CD4-positive, alpha-beta T cell treated with Interleukin-6 at 100 ng/mL for 8 hours (primary cell): ENCODE measurements at places on chromosomes 11 and 22.

DNA sequence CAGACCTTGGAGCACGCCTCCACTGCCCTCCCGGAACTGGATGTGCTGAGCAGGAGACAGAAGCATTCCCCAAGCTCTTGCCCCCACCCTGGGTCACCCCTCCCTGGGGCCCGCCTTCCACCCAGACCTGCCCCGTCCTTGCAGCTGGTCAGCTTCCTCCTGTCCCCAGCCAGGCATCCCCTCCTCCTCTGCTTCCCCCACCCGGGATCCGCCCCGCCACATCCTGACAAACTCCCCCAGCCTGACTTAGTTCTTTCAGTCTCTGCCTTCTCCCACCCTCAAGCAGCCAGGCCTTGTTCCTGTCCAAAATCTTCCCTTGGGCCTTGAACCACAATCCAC is 1.1 kb upstream of the PLXNB2 start:
- no peak for DNase-seq

DNA sequence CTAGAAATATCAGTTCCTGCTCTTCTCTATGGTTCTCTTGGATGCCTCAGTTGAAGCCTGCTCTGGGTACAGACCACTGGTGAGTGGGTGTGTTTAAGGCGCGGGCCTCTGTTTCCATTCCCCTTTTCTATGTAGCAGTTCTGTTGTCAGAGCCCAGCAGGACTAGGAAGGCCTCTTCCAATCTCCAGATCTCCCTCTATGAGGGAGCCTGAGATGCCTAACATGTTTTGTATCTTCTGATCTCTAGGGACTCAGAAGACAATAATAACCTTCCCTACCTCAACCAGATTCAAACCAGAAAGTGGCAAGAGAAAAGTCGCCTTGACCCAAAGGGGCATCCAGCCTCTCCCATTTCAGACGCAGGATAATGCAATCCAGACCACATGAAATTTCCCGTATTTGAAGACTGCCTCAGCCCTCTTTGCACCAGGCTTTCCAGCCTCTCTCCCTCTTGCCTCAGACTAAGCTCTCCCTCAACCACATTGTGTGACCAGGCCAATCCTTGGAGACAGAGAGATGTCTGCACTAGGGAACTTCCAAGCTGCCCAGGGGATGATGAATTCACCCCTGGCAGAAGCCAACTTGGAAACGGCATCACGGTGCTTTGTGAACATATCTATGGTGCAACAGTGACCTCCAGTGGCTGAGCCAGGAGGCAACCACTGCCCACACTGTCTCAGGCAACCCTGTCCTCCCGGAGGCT is 150.1 kb upstream of the UBASH3B start:
- DNase-seq, result peak; percentile 16

DNA sequence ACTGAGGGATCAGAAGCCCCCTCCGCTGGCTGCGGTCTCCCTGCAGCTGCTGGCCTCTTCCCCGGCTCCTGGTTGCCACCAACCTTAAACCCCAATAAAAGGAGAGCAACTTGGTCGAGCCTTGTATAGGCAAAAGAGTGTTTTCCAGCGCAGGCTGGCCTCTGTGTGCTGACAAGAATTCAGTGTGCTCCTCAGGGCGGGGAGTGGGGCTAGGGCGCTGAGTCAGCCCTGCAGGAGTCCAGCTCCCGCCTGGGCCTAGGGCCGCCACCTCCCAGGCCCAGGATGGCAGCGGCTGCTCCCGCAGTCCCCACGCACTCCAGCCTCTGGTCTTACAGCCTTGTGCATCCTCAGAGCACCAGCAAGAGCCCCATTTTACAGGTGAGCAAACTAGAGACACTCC is at the start of gene SHISAL1:
TSS of gene SHISAL1 (minus strand) at position 186 of the 400 bp plus-strand sequence. CDS start 12,006 bp downstream, outside the sequence.
- DNase-seq, result no peak

- no peak for DNase-seq
Measured at GRCh38 chr22:50676180-50676636, 3.6 kb downstream of the SHANK3 start.

DNA sequence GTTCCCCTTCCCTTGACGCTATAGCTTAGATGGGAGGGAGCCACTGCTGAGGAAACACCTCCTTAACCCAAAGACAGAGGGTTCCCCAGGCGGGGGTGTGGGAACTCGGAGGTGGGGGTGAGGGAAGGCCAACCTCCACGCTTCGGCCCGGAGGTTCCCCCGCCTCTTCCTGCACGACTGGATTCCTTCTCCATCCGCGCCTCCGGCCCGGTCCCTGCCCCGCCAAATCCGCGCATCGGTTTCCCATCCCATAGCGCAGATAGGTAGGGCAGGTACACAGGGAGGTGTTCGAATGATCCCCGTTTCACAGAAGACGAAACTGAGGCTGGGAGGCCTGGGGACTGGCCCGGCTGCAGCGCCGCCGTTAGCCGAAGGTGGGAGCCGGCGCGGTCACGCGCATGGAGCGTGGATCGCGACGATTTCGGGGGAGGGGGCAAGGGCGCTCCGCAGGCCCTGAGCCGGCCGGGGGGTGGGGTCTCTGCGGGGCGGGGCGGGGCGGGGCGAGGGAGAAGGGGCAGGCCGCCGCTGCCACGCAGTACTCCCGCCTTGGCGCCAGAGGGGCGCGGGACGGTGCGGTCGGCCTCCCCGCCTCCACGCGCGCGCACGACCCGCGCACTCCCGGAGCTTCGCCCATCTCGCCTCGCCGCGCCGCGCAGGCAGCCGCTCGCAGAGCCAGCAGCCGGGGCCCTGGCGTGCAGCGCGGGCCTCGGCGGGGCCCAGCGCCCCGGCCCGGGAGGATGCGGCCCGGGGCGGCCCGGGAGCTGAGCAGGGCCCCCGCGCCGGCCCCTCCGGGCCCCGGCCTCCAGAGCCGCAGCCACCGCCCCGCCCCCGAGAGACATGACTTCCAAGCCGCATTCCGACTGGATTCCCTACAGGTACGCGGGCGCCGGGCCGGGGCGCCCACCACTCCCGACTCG is at the start of gene TUB:
TSS of gene TUB (plus strand) at position 538 of the 917 bp plus-strand sequence. CDS start at position 838, 300 bp downstream.
- DNase-seq, result no peak

- no peak for DNase-seq
Measured at GRCh38 chr11:72604256-72604655, 70.0 kb downstream of the PDE2A start.

DNA sequence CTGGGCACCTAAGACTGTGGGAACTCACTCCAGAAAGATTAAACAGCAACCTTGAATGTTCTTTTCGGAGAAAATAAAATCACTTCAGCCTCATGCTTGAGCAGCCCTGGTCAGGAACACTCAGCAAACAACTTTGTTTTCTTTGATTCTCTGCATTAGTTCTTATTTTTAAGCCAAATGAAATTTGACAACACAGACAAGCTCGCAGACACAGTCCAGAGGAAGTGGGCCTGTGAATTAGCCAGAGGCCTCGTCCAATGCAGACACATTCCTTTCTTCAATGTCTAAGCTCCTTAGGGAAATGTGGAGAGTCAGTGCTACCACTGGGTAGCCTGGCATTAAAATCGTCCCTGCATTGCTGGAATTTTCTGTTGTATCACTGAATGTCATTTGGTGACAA is 62.9 kb upstream of the CSNK2A3 start:
- DNase-seq, result no peak

- DNase-seq, result no peak
Measured at GRCh38 chr11:93225662-93226061, 27.9 kb upstream of the SLC36A4 start.

GRCh38 chr22:24550902-24551435 is 4.0 kb downstream of the GUCD1 start:
- no peak for DNase-seq

DNA sequence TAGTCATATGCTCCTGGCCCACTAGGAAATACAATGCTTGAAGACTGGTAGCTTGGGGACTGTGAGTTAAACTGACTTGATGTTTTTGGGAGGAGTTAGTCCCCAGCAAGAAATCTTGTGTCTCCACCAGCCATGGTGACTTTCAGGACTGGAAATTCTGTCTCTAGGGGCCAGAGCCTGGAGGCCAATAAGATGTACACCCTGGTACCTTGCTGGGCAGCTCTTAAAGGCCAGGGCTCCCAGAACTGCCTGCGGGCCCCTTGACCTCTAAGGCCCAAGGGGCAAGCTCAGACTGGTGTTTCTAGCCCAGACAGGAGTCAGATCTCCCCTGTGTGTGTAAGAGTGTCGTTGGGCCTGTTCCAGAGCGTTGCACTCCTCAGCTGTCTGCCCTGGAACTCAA is 128.7 kb upstream of the C11orf58 start:
- no peak for DNase-seq

- no peak for DNase-seq
Measured at GRCh38 chr11:18578975-18579598, 9.4 kb downstream of the UEVLD start.

GRCh38 chr22:31490496-31490925 is 869 bp upstream of the EIF4ENIF1 start:
- DNase-seq, result peak; percentile 64

GRCh38 chr11:68692115-68692514 is 7.8 kb downstream of the GAL start:
- DNase-seq, result no peak

- no peak for DNase-seq
Measured at GRCh38 chr11:2444821-2445745, at the start of gene KCNQ1. TSS of gene KCNQ1 (plus strand) at chr11:2445008. CDS start at chr11:2445099, 91 bp downstream.

DNA sequence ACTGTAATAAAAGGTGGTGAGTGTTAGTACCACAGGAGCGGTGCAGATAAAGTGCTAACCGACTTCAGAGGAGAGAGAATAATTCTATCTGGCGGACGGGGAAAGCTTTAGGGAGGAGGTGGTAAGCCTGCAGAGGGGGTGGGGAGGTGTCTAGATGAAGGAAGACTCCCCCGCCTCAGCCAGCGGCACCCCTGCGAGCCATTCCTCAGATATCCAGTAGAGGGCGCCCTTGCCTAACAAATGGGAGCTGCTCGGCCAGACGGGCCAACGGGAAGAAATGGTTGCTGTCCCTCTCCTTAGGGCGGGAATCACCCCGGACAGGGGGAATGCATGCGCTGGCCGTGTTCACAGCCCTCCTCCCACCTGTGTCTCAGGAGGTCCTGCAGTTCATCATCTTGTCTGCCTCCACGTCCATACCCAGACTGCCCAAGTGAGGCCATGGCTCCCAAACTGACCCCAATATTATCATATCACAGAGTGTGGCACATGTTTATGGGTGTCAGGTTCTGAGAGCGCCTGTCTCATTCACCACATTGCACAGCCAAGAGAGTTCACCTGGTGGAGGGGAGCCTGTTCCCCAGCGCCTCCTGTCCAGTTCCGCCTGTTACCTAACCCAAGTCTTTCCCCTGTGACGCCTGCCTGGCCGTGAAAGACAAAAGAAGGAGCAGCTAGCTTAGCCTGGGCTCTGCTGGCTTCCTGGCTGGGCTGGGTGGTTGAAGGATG is 85.5 kb downstream of the ST3GAL4 start:
- peak; percentile 58 for DNase-seq

- DNase-seq, result no peak
Measured at GRCh38 chr11:106021181-106021966, 666 bp downstream of the MSANTD4 start.

- no peak for DNase-seq
Measured at GRCh38 chr11:69400140-69400539, 81.3 kb upstream of the LINC01488 start.

GRCh38 chr22:29870574-29870973 is 12.4 kb upstream of the MTMR3 start:
- peak; percentile 18 for DNase-seq

DNA sequence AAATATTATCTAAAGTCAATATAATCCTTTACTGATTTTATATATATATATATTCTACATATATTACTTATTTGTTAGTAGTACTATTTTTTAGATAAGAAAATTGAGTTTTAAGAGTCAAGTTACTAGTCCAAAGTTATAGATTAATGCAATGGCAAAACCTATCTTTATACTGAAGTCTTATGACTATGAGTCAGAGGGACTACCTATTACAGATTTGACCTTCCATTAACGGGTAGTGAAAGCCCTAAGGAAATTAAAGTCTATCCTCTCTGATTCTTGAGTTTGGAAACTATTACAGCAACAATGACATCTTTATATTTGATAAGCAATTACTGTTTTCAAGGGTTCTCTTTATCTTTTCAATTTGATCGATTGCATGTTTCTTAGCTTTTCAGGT is 315.8 kb downstream of the CASP12 start:
- DNase-seq, result no peak

GRCh38 chr11:20172721-20173447 is 12.6 kb upstream of the DBX1 start:
- no peak for DNase-seq

- DNase-seq, result peak; percentile 16
Measured at GRCh38 chr11:12362857-12363256, 14.5 kb upstream of the PARVA start.

DNA sequence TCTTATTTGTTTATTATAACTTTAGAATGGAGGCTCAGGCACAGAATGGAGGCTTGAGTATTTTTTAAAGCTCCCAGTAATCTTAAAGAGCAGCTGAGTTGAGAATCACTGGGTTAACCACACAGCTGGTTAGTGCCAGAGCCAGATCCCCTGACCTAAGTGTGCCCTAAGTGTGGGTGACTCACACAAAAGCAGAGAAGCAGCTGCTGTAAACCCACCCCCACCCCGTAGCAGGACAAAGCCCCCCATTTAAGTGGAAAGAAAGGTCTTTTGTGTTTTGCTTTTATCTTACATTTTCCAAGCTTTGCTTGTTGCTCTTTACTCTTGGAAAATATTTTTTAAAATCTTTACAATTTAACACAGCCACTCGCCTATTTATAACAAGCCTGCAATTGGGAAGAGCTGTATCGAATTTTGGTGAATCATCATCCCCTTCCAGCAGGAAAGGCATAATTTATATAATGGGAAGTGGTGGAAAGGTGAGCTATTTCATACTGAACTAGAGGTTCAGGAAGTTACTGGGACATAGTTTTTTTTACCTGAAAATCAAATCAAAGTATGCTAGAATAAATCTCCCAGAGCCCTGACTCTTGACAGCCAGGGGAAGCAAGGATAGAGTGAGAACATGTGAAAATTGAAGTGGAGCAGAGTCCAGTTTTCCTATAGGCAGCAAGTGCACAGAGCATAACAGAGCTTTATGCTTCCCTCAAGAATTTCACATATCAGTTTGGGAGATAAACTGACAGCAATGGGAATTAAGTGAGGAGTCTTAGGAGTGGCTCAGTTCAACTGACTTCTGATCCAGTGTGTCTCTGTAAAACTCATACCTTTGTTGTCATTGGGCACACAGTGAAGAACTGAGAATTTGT is 405.7 kb downstream of the AASDHPPT start:
- DNase-seq, result no peak

DNA sequence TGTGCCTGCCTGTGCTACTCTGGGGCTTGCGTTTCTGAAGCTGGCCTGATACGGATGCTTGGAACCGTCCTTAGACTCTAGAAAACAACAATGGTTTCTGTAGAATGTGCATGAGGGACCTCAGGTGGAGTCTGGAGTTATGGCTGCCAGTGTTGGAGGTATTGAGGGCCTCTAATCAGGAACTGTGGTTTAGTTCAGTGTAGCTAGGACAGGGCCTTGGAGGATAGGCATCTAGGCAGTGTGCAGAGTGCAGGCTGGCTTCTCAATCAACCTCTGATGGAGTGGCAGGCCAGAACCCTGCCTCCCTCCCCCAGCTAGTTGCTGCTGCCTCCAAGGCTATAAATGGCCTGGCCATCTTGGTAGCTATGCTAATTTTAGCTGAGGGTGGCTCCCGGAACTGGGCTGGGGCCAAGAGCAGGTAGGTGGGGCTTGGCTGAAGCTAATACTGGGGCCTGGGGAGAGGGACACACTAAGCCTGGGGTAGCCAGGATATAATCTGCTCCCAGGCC is 4.0 kb downstream of the STIM1 start:
- DNase-seq, result no peak
